ENCODE measurements at places on chromosomes 12 and 14. TPM values are rescaled to one million over a fixed set of nuclear protein-coding genes. Genes with fewer than 3 reads are reported as not detected.

Gene PROX2
- not detected for total RNA-seq

Gene ACSS3
- 30.0 TPM for total RNA-seq

Gene OR4E2
- total RNA-seq: not detected

Gene SCNN1A
- 16.4 TPM for total RNA-seq

- no peak for DNase-seq
- no peaks in the 10 kb centered on the region for H3K36me3 ChIP-seq
- H3K4me3 ChIP-seq: no peak overlapping the region
- H3K27ac ChIP-seq: no peak overlapping the region
- H3K27me3 ChIP-seq: no peaks in the 10 kb centered on the region
Measured at GRCh38 chr12:131101703-131102492, 148.2 kb downstream of the ADGRD1 start.

DNA sequence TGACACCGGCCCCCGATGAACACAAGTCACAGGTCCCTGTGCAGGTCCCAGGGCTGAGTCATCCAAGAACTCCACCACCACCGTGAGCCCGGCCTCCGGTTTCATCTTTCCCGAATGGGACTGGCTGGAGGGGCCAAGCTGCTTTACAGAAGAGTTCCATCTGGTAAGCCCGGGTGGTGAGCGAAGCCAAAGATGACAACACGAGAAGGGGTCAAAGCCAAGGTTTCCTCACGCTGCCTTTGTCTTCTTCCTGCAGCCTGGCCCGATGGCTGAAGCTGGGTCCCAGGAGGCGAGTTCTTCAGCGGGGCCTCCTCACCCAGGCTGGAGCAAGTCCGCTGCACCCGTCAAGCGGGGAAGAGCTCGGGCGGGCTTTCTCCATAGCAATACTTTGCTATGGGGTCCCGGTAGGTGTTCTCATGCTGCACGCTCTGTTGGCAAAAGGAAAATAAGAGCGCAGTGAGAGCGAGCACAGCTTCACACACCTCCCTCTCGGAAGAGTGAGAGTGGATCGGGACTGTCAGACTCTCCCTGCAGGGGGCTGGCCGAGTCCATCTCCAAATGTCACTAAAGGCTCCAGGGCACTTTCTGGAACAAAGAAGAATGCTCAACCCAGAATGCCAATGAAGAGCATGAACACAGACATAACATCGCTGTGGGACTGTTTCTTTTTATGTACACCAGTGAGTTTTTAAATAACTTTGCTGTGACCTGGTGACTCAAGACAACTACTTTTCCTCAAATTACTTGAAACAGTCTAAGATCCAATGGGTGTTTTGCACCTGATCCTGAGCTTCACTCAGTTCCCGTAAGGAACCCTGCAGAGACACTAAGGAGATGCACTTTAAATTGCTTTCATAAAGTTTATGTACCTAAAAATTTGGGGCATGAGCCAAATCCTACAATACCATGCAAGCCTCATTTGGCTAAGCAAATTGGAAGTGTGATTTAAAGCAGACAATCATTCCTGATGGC is 20.1 kb downstream of the SPRING1 start:
- peak overlapping the region; percentile 35 for H3K4me3 ChIP-seq
- H3K27me3 ChIP-seq: no peaks in the 10 kb centered on the region
- H3K27ac ChIP-seq: no peak overlapping the region
- peaks cover 7% of the 10 kb centered on the region for H3K36me3 ChIP-seq

DNA sequence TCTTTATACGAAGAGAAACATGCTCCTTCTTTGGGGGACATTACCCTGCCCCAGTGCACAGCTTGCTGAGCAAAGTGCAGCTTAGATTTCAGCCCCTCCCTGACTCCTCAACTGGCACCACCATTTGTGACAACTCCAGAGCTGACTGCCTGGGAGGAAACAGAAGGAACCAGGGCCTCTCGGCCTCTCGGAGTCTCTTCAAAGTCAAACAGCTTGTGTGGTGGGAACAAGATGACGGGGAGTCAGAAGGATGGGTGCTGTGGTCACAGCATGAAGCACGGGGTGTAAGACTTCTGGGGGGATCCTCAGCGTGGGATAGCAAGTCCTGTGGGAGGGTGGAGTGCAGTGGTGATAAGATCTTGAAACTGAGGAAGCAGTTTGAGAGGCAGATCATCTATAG is 123.5 kb upstream of the BCL2L14 start:
- no peak overlapping the region for H3K4me3 ChIP-seq
- DNase-seq: no peak
- no peaks in the 10 kb centered on the region for H3K4me1 ChIP-seq
- no peaks in the 10 kb centered on the region for H3K36me3 ChIP-seq
- H3K27ac ChIP-seq: no peak overlapping the region
